SK-N-SH treated with all-trans-retinoic acid at 6 μM for 48 hours (cell line): ENCODE measurements at places on chromosomes 2 and 18.
A peak's percentile ranks its signal among the peaks of the same experiment; 100 is the strongest.

DNA sequence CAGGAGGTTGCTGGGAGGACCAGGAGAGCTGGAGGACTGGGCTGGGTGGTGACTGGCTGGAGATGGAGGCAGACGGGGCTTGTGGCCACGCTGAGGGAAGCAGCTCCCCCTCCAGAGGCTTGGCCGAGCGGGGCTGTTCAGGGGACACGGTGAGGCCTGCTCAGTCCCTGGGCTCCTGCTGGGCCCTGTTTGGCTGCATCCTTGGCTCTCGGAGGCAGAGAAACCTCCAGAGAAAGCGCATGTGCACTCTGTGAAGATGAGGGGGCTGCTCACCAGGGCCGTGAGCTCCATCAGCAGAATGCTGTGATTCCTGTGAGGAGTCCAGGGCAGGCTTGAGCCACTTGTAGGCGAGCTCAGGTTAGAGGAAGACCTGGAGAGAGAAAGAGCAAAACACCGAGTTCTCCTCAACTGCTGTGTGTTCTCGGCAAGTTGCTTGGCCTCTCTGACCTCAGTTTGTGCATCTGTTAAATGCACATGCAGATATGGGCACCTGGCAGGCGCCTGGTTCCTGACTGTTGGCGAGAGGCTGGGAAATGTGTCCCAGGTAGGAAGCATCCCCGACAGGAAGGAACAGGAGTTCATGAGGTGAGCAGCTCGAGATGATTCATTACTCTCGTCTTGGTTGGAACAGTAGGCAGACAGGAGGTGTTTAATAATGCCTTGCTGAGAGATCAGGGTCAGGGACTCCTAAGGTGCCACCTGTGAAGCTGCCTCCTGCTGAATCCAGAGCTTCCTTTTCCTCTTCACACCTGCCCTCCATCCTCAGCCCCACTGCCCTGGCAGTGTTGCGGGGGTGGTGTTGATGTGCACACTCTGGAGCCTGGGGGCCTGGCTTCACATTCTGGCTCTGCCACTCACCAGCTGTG lies 941 bp downstream of the ZAP70 start:
- no peak for ATAC-seq

- ATAC-seq = no peak
Observed at GRCh38 chr2:205463466-205464025, 218.8 kb upstream of the NRP2 start.

GRCh38 chr18:76977684-76978232 lies 154.8 kb downstream of the MBP start:
- ATAC-seq = no peak

DNA sequence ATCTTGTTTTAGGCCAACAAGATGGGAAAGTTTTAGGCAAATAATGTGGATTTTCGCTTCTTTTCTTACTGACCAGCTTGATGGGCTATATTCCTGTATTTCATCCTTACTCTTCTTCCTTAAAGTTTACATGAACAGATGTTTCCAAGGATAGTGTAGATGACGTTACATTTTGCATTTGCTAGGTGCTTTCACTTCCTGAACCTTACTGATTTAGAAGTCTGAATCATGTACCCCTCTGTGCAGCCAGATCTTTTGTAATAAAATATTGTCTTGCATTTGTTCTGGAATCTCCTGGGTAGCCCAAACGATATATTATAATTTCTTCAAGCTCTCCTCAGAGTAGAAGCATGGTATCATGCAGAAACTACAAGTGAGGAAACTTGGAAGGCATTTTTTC lies 93.4 kb downstream of the CALCRL start:
- no peak for ATAC-seq

- ATAC-seq = peak; percentile 61; the same call in 2 of the 3 replicates
Observed at GRCh38 chr2:64996871-64997307, 7.7 kb downstream of the SLC1A4 start.
